ENCODE measurements at places on chromosomes 5 and 9. TPM values are rescaled to one million over a fixed set of nuclear protein-coding genes. Genes with fewer than 3 reads are reported as not detected.

- no peak for DNase-seq
These were observed 23.1 kb upstream of the SMAD5 start for GRCh38 chr5:136109453-136110135.

DNA sequence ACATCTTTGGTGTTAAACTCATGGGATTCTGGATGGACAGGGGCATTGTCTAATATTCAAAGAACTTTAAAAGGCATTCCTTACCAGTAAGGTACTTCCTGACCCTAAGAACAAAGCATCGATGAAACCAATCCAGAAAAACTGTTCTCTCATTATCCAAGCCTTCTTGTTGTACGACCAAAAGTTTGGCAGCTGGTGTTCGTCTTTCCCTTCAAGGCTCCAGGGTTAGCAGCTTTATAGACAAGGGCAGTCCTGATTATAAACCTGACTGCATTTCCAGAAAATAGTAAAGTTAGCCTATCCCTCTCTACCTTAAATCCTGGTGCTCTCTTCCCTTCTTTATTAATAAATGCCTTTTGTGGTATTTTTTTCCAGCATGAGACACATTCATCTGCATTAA lies 149.4 kb upstream of the MRPS30 start:
- DNase-seq = no peak

TMEM252 gene
- polyA plus RNA-seq = 0.94 TPM

- DNase-seq = no peak
These were observed 16.8 kb upstream of the DAB2IP start for GRCh38 chr9:121634329-121635261.

DNA sequence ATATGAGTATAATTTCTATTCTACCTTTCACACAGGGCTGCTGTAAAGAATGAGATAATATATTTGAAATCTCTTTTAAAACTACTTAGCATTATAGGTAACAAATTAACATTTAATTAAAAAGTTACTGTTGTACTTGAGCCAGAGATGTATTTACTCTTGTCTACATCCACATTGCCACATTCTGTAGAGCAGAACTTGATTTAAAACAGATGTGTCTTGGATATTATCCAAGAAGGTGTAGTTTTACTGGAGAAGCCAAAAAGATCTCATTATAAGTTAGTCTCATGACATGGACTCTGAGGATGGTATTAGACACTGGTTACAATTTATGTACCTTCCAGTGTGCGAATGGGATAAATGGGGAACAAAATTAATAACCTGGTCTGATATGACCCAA lies 293.1 kb upstream of the CCNH start:
- DNase-seq = peak; percentile 1

DNA sequence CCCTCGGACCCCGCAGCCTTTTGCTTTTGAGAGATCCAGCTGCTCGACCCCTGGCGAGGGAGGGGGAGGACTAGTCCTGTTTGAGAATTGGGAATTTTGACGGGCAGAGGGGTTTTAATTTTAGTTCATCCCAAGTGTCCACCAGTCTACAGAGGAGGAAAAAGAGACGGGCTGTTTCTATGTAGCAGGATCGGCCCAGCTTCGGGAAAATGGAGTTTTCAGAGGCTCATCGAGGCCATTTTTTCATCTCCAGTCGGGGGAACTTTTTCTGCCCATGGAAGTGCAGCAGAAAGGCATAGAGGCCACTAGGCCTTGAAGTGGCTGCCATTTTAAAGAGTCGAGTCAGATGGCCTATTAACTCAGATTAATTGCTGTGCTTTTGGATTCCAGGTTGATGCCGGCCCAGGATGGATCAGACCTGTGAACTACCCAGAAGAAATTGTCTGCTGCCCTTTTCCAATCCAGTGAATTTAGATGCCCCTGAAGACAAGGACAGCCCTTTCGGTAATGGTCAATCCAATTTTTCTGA lies 1.2 kb downstream of the NSD1 start:
- DNase-seq = no peak

- no peak for DNase-seq
These were observed 222.7 kb upstream of the ACO1 start for GRCh38 chr9:32161720-32162119.

DNA sequence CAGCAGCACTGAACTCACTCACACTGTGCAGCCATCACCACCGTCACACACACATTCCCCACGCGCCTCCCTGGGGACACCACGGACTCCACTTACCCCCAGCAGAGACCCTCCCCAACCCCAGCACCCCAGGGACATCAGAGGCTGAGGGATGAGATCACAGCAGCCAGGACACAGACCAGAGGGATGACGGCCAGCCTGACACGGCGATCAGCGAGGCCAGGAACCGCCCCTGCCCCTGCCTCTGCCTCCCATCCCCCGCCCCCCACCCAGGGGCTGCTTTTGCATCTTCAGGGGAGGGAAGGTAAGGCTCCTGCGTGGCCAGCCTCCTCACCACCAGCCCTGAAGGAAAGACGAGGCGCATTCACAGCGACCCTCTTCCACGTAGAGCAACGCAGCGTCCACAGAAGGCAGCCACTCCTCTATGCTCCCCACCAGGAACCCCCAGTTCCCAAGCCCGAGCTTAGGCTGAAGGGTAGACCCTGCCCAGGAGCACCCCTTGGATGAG lies 104.5 kb downstream of the VAV2 start:
- DNase-seq = no peak

DNA sequence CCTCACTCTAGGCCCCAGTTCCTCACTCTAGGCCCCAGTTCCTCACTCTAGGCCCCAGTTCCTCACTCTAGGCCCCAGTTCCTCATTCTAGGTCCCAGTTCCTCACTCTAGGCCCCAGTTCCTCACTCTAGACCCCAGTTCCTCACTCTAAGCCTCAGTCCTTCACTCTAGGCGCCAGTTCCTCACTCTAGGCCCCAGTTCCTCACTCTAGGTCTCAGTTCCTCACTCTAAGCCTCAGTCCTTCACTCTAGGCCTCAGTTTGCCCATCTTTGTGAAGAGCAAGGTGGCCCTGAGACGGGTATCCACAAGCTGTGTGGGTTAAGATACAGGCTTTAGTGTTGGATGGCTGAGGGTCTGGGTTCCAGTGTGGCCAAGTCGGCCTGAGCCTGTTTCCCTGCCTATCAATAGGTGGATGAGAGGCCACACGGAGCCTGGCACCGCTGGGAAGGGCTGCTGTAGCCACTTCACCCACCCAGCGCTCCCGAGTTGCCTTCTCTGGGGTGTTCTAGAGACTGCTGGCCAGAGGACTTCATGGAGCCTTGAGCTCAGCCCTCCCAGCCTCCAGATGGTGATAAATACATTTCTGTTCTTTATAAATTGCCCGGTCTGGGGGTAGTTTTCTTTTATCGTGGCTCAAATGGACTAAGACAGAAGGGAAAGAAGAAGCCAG lies 150.2 kb downstream of the RXRA start:
- DNase-seq = no peak

NELFB gene
- polyA plus RNA-seq = not detected

TAF1L gene
- 0.08 TPM for polyA plus RNA-seq

GRCh38 chr5:150604010-150604409 lies 36.5 kb upstream of the SYNPO start:
- no peak for DNase-seq

CHSY3 gene
- polyA plus RNA-seq = 4.0 TPM

DNA sequence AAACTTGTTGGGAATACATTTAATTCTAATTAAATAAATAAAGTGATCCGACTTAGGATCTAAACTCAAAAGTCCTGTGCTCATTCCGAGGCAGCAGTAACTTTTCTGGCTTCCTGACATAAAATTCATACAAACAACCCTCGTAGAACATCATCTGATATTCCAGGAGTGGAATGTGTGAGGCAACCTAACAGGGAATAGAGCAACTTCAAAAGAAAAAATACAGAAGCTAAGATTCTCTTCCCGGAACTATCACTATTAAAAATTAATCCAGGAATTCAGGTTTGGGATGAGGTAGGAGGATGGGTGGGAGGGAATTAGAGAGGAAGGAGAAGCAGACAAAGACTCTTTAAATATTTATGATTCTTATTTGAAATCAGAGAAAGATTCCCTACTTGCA lies 32.9 kb upstream of the TRIO start:
- DNase-seq = no peak

- DNase-seq = no peak
These were observed 5.3 kb upstream of the UBLCP1 start for GRCh38 chr5:159257629-159258283.

SPAG8 gene
- polyA plus RNA-seq = 1.8 TPM

- no peak for DNase-seq
These were observed 34.2 kb downstream of the MEGF10 start for GRCh38 chr5:127324756-127325155.

PCDHB15 gene
- 9.5 TPM for polyA plus RNA-seq

GRCh38 chr9:35856882-35857281 lies 13.3 kb downstream of the OR13J1 start:
- no peak for DNase-seq

ALDH1A1 gene
- polyA plus RNA-seq = 35.1 TPM
